Posterior vena cava (tissue), 2 donors: ENCODE measurements at places on chromosomes 13 and 19. TPM values are rescaled to one million over a fixed set of nuclear protein-coding genes. Genes with fewer than 3 reads are reported as not detected.

The KLHL1 gene
- not detected for total RNA-seq

DNA sequence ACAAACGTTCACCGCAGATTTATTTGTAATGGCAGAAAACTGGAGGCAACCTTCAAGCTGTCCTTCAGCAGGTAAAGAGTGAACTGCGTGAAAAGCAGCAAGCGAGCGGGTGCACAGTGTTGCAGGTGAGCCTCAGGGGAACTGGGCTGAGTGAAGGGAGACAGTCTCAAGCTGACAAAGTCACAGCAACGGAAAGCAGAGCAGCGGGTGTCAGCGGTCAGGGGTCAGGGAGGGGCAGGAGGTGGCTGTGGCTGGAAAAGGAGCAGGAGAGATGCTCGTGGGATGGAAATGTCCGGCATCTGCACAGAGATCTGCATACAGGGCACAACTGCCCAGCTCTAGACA lies 8.5 kb upstream of the RASA3 start:
- peak; percentile 23 for DNase-seq

DNA sequence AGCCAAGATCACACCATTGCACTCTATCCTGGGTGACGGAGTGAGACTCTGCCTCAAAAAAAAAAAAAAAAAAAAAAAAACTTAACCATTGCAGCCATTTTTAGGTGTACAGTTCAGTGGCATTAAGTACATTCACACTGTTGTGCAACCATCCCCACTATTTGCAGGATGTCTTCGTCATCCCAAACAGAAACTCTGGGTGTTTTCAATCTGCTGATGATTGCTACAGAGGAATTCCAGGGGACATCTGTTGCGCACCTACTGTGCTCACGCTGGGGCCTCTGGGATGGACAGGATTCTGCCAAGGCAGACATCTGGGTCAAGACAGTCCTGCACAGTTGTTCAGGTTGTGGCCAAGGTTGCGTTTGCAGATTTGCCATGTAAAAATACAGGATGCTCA lies 2.4 kb upstream of the APOC4 start:
- DNase-seq = no peak

DNA sequence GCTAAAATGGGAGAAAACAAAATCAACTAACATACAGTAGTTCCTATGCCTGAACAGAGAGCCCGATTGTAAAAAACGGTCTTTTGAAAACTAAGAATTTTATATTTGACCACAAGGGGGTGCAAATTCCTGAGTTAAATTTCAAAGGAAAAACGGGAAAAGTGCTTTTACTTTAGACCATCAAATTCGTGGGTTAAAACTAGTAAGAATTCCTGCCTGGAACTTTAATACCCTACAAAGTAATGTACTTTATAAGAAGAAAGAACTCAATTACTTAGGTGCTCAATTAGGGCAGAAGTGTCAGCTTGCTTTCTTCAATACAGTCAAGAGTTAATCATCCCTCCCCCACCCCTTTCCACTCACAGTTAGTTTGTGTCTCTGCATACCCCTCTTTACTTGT lies 69.8 kb downstream of the KCNRG start:
- no peak for DNase-seq

DNA sequence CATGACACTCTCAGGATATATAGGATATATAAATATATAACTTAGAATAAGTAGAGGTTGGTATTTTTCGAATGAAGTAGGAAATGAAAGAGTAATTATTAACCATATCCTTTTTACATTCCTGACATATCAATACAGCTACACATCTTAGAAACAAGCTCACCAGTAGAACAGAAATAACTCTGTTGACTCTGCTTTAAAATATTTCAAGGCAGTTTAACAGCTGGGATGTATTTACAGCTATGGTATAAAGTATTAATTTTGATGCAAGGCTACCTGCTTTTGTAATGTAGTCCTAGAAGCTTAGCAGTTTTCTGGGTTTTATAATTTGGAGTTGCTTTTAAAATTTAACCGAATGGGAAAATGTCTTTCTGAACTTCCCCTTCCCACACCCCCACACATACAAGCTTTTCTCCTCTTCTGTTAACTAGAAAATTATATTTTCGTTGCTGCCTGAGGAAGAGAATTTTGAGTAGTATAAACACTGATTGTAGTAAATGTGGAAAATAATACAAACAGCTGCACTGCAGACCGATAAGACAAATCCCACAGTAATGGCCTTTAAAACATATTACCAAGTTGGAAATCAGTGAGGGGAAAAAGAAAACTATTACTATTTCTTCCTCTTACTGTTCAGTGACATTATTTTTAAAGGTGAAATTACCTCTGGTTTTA lies 147.7 kb downstream of the GGACT start:
- no peak for DNase-seq

DNA sequence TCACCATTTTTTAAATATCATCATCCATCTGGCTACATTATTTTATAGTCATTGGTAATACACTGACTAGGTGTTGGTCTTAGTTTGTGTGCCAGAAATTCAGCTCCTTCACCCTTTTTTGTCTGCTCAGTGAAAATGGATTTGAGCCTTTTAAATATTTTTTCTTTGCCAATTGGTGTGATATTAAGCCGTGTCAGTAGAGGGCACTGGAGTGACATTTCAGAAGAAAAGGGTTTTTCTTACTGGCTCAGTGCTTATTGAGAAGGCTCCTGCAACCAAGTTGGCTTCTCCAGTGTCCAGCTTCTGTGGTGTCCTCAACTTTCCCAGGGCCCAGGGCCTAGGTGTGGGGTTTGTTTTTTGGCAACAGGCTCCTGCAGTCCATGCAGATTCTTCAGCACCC lies 546.6 kb downstream of the DACH1 start:
- no peak for DNase-seq

GRCh38 chr13:99214232-99214631 lies 13.6 kb downstream of the UBAC2 start:
- no peak for DNase-seq

GRCh38 chr13:50377726-50378270 lies 362.6 kb downstream of the KCNRG start:
- DNase-seq = no peak

DNA sequence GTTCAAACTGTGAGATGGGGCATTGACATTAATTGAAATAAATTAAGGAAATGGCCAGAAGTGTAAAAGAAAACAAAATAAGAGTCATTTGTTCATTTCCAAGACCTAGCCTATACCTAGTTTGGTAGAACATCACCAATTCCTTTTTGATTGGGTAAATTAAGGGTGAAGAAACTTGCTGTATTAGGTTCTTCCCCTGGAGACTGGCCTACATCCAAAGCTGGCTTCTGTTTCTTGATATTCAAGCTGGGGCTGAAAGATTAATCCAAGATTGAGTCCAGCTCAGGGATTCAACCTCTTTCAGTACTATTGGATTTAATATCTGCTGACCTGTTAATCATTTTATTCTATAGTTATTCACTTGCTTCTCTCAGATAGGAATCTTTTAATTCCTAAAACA lies 183.2 kb downstream of the GPC6 start:
- DNase-seq = no peak

The ATP12A gene
- total RNA-seq = not detected

The DACT3 gene
- total RNA-seq = 72.0 TPM

DNA sequence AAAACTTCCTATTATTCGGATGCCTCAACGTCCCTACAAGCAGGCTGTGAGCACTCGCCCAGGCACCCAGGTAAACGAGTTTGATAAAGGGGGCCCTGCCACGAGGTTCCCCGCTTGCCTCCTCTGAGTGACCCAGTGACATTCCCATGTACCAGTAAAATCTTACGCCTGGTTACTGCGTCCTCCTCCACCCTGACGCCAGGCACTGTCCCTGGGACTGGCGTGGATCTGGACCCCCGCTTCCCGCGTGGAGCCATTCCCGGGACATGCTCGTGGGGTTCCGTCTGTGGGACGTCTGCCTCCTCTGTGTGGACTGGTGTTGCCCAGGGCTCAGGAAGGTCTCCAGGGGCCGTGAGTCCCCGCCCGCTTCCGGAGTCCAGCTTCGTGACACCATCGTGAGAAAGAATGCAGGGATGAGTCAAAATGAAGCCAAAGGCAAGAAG lies 407 bp upstream of the ZNF550 start:
- peak; percentile 86 for DNase-seq

- no peak for DNase-seq
Observed at GRCh38 chr19:41687419-41687818, 651 bp downstream of the CEACAM7 start.

- no peak for DNase-seq
Observed at GRCh38 chr19:14367016-14367415, 14.2 kb upstream of the ADGRE5 start.

DNA sequence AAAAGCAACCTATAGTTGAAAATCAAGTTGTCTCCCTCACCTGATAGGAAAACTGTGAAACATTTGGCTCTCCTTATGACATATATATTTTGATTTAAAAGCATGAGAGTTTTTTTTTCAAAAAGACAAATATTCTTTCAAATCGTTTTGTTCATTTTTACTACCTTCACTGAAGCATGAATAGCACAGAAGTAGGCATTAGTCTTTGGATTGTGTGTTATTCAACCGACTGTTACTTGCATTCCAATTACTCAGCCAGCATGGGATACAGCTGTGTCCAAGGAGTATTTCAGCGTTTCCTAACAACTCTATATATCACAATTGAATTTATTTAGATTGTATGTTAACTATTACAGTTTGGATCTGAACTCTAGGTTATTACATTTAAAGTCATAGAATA lies 135.2 kb downstream of the PCDH9 start:
- no peak for DNase-seq

- DNase-seq = peak; percentile 55
Observed at GRCh38 chr19:50513746-50514345, at the start of gene ASPDH. Gene ASPDH (minus strand): TSS chr19:50513913. CDS start chr19:50513823, 90 bp downstream.

GRCh38 chr13:113579686-113580085 lies 4.9 kb upstream of the TFDP1 start:
- DNase-seq = peak; percentile 61

The CRB3 gene
- not detected for total RNA-seq

The ZNF428 gene
- 22.9 TPM for total RNA-seq

GRCh38 chr13:109547942-109548341 lies 238.4 kb downstream of the IRS2 start:
- DNase-seq = no peak
